ENCODE measurements at places on chromosomes 1 and 21. TPM values are rescaled to one million over a fixed set of nuclear protein-coding genes. Genes with fewer than 3 reads are reported as not detected.

HSPG2 gene
- 424 TPM for total RNA-seq

TNFRSF14 gene
- 9.2 TPM for total RNA-seq

- no peaks in the 10 kb centered on the region for H3K4me1 ChIP-seq
- H3K27ac ChIP-seq = no peak overlapping the region
- H3K36me3 ChIP-seq = no peaks in the 10 kb centered on the region
- no peak overlapping the region for H3K4me3 ChIP-seq
- no peaks in the 10 kb centered on the region for H3K27me3 ChIP-seq
Measured at GRCh38 chr1:171343727-171344472, 29.9 kb downstream of the FMO4 start.

- no peaks in the 10 kb centered on the region for H3K27me3 ChIP-seq
- no peaks in the 10 kb centered on the region for H3K4me1 ChIP-seq
- H3K36me3 ChIP-seq = no peaks in the 10 kb centered on the region
- DNase-seq = no peak
- no peak overlapping the region for H3K27ac ChIP-seq
Measured at GRCh38 chr1:30695439-30695841, 27.9 kb downstream of the MATN1 start.

GRCh38 chr21:42779431-42779861 lies 99.9 kb downstream of the WDR4 start:
- no peak overlapping the region for H3K4me3 ChIP-seq
- H3K27ac ChIP-seq = no peak overlapping the region
- no peak for DNase-seq
- no peaks in the 10 kb centered on the region for H3K4me1 ChIP-seq

Data from right atrium auricular region (tissue), 2 donors.